ENCODE measurements at places on chromosomes 2 and 18. TPM values are rescaled to one million over a fixed set of nuclear protein-coding genes. Genes with fewer than 3 reads are reported as not detected.

GRCh38 chr2:26870585-26871095 lies 22.7 kb downstream of the DPYSL5 start:
- no peak for DNase-seq

- no peak for DNase-seq
These were observed 175.1 kb downstream of the CDH19 start for GRCh38 chr18:66428795-66429194.

DNA sequence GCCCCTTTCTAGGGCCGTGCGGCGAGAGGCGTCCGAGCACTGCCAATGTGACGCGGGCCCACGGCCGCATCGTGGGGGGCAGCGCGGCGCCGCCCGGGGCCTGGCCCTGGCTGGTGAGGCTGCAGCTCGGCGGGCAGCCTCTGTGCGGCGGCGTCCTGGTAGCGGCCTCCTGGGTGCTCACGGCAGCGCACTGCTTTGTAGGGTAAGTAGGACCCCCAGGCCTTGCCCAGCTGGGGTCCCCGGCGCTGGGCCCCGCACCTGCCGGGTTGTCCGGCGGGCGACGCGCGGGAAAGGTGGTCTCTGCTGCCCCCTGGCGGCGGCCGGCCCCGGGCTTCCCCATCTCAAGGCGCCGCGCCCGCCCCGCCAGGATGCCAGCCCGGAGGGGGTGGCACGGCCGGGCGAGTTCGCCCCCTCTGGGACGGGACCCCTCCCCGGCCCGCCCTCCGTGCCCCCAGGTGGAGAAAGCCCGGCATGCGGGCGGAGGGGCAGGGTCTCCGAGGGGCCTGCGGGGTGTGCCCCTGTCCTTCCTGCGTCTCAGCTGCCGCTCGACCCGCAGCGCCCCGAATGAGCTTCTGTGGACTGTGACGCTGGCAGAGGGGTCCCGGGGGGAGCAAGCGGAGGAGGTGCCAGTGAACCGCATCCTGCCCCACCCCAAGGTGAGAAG lies 1.9 kb downstream of the PRSS56 start:
- DNase-seq: no peak

- no peak for DNase-seq
These were observed 91.9 kb upstream of the KLHL29 start for GRCh38 chr2:23293063-23293462.

- no peak for DNase-seq
These were observed 173.6 kb upstream of the RAB6C start for GRCh38 chr2:129805899-129806298.

DNA sequence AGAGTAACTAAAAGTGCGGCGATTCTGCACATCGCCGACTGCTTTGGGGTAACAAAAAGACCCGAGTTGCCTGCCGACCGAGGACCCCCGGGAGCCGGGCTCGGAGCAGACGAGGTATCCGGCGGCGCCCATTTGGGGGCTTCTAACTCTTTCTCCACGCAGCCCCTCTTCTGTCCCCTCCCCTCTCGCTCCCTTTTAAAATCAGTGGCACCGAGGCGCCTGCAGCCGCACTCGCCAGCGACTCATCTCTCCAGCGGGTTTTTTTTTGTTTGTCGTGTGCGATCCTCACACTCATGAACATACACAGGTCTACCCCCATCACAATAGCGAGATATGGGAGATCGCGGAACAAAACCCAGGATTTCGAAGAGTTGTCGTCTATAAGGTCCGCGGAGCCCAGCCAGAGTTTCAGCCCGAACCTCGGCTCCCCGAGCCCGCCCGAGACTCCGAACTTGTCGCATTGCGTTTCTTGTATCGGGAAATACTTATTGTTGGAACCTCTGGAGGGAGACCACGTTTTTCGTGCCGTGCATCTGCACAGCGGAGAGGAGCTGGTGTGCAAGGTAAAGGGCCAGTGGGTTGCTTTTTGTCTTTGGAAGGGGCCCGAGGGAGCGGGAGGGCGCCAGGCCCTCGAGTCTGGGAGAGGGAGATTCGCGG lies 1.4 kb downstream of the TRIB2 start:
- DNase-seq: no peak

GRCh38 chr2:113850687-113851086 lies 39.2 kb upstream of the ACTR3 start:
- no peak for DNase-seq

DNA sequence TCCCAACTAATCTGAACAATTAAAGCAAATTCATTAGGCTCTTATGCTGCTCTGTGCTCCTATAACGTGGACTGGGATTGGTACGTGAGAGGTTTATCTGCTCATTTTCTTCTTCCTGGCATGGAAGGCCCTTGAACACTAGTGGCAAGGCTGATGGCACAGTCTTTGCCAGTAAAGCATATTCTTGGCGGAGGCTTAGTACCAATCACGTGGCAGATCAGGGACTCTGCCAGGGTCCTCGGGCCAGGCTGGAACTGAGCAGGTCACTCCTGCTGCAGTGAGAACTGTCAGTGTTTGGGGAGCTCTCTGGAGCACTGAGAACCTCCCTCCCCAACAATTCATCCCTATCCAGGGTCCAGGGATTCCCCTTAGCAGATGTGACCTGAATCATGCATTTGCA lies 3.7 kb upstream of the ALPK2 start:
- DNase-seq: no peak

DNA sequence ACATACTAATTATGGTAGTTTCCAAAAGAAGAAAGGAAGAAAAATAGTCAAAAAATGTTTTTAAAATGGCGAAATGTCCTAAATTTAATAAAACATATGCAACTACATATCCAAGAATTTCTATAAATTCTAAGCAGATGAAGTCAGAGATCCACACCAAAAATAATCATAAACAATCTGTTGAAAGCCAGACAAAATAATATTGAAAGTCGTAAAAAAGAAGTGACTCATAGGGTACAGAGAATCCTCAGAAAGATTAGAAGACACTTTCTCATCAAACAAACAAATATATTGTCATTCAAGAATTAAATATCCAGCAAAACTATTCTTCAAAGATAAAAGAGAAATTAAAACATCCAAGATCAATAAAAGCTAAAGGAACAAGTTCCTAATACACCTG lies 281.4 kb upstream of the ZNF804A start:
- DNase-seq: no peak

GRCh38 chr2:207226671-207227061 lies 60.9 kb upstream of the KLF7 start:
- no peak for DNase-seq

DNA sequence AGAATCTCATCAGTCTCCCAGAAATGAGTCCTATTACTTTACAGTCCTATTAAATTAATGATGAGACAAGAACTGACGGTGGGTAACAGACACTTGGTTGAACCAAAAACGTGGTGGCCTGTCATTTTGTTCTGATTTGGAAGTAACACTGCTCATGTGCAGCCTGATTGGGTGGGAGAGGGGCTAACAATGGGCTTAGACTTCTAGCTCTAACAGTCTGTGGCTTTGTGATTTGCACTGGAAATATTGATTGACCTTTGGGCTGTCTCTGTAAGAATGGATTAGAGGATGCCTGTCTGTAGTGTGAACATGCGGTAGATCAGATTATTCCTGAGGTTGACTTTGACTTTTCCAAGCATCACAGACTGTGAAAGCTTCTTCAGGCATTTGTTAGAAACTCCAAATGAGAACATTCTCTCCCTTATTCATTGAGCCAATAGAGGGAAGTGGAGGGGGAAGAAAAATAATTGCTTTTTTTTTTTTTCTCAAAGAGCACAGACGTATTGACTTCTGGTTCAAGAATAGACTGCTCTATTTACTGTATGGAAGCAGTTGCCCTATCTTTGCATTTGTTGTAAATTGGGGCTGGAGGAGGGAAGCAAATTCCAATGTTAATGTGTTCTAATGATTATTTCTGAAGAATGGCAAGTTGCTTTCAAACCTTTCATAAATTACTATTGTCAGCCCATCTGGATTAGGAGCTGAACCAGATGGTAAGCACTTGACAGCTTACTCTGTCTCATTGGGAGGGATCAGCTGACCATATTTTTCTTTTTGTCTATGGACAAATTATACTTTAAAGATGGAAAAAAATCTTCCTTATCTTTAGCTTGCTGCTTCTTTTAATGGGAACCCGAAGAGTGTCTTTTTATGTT lies 85.8 kb upstream of the TTN start:
- DNase-seq: no peak

DNA sequence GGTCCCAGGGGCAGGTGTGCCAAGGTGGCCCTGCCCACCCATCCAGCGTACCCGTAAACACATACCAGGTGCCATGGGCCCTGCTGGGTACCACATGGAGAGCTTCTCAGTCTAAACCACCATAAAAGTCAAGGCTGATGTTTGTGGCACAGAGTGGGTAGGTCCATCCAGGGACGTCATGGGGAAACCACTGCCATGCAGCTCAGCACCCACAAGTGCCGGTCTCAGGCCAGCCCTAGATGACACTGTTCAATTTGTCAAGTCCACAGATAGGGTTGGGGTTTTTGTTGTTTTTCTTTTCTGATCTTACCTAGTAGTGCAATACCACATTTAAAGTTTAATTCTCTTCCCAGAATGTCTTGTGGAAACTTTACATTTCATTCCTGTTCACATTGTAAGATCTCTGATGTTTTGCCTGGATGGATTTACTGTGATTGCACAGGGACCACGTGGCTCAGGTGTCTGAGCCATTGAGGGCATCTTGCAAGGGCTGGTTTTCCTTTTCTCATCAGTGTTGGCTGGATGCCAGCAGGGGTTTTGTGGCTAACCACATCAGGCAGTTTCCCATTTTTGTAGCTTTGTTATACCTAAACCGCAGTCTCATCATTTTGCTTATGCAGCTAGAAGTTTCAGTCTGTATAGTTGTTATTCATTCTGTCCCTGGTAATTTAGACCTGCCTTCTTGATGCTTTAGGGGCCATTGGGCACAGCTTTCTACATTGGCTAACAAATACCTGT lies 64.7 kb downstream of the STK25 start:
- no peak for DNase-seq

- no peak for DNase-seq
These were observed 228.0 kb downstream of the PIK3C3 start for GRCh38 chr18:42182728-42183700.

DNA sequence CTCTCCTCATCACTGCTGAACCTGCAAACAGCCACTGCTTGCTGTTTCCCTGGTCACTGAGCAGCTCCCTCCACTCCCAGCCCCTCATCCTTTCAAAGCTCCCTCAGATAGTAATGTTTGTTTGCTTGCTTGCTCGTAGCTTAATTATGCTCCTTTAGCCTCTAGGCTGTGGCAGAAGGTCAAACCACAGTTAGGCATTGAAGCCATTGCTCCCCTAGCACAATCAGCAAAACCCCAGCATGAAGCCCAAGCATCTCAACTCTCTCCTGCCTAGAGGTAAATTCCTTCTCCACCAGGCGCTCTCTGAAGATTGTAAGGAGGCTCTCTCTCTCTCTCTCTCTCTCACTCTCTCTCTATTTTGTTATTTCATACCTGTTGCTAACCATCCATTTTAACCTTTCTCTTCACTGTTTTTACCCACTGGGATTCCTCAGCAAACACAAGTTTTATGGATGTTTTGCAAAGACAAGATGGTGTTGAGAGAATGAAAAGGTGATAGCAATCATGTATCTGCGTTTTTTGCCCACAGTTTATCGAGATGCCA lies 135.9 kb upstream of the HNRNPA3 start:
- no peak for DNase-seq

GRCh38 chr2:126660971-126661370 lies 5.0 kb downstream of the GYPC start:
- DNase-seq: no peak

- DNase-seq: no peak
These were observed 9.4 kb downstream of the NEU4 start for GRCh38 chr2:241818229-241818942.

DNA sequence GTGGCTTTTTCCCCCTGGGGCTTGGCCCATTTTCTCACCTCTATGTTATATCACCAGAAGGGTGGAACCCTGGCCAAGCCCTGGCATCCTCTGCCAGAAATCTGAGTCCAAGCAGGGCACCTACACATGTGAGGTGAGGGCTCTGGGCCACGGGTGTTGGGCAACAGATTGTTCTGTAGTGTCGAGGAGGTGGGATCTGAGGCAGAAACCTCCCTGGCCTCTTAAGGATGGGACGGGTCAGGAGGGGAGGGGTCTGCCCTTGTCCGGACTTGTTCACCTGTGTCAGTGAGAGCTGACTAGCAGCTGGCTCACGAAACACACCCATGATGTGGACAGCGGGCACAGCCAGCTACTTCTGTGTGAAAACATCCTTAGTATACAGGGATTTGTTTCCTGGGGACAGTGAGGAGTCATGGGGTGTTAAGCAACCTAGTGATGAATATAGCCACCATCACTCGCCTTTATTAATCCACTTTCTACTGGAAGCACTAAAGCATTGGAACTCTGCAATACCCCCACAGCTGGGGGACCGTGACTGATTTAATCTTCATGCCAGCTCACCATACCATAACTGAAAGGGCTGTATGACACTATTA lies 35.6 kb downstream of the EPAS1 start:
- DNase-seq: no peak

- no peak for DNase-seq
These were observed 137.1 kb downstream of the LCLAT1 start for GRCh38 chr2:30584116-30584515.

DNA sequence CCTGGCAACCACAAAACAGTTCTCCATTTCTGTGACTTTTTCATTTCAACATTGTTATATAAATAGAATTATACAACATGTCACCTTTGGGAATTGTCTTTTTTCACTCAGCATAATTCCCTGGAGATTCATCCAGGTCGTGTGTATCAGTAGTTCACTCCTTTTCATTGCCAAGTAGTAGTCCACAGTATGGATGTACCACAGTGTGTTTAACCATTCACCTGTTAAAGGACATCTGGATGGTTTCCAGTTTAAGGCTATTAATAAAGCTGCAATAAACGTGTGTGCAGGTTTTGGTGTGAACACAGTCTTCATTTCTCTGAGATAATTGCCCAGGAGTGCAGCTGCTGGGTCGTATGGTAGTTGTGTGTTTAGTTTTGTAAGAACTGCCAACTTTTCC lies 35.7 kb downstream of the COPS7B start:
- no peak for DNase-seq

RAB27B gene
- 3.8 TPM for polyA plus RNA-seq

MZT2B gene
- polyA plus RNA-seq: 57.2 TPM

ADD2 gene
- polyA plus RNA-seq: 5.6 TPM

SLC1A4 gene
- polyA plus RNA-seq: 5.9 TPM

PARD6G gene
- 31.0 TPM for polyA plus RNA-seq

Measured in right renal cortex interstitium (tissue), 3 donors.